ENCODE measurements at places on chromosomes 16 and 17.
A peak's percentile ranks its signal among the peaks of the same experiment; 100 is the strongest.

DNA sequence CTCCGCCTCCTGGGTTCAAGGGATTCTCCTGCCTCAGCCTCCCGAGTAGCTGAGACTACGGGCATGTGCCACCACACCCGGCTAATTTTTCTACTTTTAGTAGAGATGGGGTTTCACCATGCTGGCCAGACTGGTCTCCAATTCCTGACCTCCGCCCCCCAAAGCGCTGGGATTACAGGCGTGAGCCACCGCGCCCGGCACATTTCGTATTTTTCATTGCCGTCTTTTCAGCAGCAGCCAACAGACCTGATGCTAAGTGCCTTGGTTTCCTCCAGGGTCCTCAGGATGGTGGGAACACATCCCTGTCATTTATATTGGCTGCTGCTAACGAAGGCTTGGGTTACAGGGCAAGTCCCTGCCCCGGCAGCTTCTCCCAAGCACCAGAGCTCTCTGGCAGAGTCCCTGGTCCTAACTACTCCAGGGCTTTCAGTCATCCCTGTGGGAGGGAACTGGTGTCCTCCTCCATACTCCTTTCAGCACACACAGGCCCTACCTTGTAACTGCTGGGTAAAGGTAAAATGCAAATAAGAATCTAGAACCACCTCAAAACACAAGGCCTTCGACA, 1.5 kb upstream of the RNF157 start:
- no peak for DNase-seq

GRCh38 chr17:74432424-74432690, 469 bp downstream of the GPRC5C start:
- no peak for DNase-seq

- DNase-seq: no peak
Measured at GRCh38 chr16:20041924-20042596, 31.6 kb downstream of the GPR139 start.

DNA sequence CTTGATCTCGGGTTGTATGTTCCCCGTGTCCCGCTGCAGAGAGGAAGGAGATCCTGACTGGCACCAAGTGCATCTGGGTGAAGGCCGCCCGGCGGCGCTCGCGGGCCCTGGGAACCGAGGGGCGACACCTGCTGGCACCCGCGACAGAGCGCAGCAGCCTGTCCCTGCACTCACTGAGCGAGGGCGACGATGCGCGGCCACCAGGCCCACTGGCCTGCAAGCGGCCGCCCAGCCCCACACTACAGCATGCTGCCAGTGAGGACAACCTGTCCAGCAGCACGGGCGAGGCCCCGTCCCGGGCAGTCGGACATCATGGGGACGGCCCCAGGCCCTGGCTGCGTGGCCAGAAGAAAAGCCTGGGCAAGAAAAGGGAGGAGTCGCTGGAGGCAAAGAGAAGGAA, 7.5 kb downstream of the BTBD17 start:
- no peak for DNase-seq

DNA sequence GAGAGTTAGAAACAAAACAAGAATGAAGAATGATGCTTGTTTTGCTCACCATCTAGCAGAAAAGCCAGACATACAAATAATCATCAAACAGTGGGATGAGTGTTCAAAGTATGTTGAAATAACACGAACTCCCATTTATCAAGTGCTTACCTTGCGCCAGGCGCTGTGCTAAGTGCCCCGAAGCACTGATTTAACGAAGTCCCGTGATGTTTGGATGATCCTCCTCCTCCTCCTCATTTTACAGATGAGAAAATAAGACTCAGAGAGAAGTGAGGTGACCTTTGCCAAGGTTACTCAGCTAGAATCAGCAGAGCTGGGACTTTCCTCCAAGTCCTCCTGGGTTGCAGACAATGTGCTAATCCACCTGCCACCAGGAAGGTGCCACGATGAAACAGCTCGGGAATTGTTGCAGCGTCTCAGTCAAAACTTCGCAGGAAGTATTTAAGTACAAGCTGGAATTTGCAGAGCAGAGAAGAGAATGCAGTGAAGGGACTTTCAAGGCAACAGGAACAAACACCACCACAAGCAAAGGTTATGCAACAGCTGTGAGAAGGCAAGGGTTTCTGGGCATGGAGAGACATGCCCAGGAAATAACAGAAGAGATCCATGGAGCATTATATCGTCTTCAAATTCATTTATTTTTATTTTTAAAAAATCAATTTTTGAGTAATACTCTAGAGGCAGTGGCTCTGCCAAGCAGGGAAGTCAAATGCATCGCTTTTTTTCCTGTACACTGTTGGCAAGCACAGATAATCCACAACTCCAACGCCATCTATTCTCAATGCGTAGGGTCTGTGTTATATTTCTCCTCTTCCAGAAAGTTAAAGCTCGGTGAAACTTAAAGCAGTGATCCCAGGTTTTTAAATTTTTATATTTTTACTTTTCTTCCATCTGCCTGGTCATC, 11.1 kb downstream of the PRCD start:
- peak; percentile 26 for DNase-seq

DNA sequence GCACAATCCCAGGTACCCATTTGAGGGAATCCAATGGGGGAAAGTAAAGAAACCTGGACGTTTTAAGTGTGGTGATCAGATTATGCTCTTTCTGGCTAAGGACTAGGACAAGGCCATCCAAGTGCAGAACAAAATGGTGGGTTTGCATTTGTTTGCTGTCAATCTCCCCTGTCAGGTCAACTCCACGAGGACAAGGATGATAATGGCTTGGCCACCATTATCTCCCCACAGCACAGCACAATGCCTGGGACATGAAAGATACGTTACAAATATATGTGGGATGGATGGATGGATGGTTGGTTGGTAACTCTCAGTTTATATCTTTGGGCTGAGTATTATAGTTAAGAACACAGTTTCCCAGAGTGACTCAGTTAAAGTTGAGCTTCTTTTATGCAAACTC, 526.9 kb downstream of the NPIPA7 start:
- DNase-seq: no peak

DNA sequence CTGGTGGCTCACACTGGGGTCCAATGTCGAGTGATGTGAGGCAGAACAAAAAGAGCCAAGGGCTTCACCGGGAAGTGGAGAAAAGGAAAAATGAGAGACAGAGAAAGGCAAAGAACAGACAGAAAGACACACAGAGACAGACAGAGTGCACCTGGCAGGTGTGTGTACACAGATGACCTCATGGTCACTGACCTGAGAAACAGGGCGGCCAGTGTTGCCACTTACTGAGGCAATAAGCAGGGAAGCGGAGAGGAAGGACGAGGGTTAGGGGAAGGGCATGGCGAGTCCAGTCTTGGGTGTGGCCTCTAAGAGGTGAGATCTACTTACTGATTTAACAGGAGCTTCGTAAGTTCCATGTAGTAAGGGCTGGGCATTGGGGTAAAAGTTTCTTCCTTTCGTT, 7.5 kb downstream of the GINS2 start:
- no peak for DNase-seq

GRCh38 chr17:18205861-18206260, 19.6 kb upstream of the LLGL1 start:
- DNase-seq: no peak

- peak; percentile 1 for DNase-seq
Measured at GRCh38 chr16:63289834-63290460, 1253.7 kb upstream of the CDH8 start.

GRCh38 chr17:32445074-32445415, 735 bp downstream of the PSMD11 start:
- peak; percentile 65 for DNase-seq

DNA sequence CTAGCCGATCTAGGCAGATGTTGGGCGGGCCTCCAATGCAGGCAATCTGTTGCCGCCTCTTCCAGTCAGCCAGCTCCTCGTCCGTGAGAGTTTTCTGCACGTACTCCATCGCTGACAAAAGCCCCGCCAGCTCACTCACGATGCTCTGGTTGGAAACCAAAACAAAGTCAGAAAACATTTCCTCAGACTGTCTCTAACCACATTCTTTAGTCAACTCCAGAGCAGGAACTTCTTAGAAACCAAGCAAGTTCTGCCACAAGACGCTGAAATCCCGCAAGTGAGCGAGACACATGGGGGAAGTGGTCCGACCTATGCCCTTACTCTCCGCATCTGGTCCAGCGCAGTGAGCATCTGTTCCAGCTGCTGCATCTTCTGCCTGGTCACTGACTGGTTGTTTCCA, 49.1 kb downstream of the STAT5A start:
- peak; percentile 80 for DNase-seq

DNA sequence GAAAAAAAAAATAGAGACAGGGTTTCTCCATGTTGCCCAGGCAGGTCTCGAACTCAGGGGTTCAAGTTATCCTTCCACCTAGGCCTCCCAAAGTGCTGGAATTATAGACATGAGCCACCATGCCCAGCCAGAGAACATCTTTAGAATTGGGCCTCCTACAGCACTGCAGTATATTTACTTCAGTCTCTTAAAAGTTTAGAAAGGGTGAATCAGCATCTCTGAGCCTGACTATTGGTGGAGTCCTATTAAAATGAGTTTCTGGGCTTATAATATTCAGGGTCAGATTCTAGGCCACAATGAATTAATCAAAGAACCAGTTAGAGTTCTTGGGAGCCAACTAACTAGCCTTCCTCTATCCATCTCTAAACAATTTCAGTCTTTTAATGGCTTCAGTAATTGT, 22.8 kb downstream of the TADA2A start:
- no peak for DNase-seq

All from astrocyte of the spinal cord (primary cell).